ENCODE measurements at places on chromosomes 4 and X.

DNA sequence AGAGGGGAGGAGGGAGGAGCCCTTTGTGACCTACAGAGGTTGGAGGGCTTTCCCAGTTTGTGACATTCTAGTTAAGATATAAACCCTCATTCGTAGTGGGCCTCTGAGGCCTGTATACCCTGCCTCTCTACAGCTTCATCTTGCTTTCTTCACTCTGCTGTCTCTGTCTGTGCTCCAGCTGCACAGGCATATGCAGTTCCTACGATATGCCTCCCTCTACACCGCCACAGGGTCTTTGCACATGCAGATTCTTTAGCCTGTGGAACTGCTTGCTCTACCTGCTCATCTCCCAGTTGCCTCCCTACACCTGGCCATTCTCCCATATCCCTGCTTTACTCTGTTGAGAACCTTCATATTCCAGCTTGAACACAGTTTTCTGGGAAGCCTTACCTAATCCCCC, 38.1 kb downstream of the SLIT2 start:
- DNase-seq = no peak

DNA sequence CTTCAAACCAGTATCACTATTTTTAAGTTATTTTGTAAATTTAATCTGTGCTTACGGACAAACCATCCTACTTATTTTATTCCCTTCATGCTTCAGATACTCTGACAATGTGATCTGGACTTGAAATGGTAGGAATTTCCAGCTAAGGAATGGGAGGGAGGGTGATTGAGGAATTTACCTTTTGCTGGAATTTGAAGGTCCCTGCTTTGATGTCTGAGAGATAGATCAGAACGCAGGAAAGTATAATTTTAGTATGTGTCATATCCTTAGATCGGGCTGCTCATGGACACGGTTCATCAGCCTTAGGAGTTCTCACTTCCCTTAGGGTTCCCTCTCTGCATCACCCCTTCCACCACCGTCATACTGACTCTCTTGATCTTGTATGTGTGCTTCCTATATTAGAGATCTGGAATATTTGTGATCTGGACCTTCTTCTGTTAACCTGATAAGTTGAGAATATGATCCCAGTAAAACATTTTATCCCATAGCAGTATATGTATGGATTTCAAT, 16.8 kb downstream of the OCRL start:
- no peak for DNase-seq

GRCh38 chr4:6134612-6135220, 65.6 kb downstream of the JAKMIP1 start:
- peak; percentile 53 for DNase-seq

DNA sequence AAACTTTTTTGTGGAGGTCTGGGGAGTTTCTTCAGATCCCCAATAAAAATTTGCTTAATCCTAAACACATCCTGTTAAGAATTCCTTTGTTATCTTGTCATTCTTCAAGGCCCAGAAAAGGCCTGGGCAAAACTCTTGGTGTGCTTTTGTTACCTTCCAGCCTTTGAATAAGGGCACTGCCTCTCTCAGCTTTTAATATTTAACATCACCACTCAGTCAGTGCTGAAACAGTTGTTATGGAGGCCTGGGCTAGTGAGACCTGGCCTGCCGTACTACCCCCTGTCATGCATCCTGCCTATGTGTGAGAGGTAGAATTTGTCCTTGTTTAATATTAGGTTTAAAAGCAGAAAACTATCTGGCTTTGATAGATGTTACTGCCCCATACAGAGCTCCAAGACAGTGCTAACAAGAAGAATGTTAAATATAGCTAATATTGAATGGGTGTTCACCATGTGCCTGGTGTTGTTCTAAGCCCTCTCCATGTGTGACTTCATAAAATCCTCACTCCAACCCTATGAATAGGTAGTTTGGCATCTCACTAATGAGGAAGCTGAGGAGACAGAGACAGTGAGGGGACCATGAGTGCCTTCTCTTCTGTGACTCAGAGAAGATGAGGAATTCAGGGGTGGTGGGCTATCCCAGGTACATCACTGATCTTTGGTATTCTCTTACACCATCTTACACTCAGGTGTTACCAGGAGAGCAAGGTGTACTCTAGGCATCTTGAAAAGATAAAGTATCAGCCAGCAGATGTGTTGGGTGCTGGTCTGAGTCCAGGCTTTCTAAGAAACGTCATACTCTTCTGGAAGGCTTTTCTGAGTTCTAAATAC, 6.2 kb downstream of the PPP1R2C start:
- DNase-seq = no peak

DNA sequence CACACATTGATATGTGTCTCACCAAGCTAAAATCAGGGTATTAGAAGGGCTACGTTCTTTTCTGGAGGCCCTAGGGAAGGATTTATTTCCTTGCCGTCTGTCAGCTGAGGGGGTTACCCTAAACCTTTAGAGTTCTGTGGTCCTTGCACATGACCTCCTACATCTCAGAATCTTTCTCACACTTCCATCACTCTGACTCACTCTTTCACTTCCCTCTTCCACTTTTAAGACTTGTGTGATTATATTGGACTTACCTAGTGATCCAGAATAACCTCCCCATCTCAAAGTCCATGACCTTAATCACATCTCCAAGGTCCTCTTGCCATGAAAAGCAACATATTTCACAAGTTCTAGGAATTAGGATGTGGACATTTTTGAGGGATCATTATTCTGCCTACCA, 53.6 kb upstream of the FUNDC1 start:
- DNase-seq = no peak

GRCh38 chr4:101155368-101155767, 192.0 kb downstream of the PPP3CA start:
- no peak for DNase-seq

DNA sequence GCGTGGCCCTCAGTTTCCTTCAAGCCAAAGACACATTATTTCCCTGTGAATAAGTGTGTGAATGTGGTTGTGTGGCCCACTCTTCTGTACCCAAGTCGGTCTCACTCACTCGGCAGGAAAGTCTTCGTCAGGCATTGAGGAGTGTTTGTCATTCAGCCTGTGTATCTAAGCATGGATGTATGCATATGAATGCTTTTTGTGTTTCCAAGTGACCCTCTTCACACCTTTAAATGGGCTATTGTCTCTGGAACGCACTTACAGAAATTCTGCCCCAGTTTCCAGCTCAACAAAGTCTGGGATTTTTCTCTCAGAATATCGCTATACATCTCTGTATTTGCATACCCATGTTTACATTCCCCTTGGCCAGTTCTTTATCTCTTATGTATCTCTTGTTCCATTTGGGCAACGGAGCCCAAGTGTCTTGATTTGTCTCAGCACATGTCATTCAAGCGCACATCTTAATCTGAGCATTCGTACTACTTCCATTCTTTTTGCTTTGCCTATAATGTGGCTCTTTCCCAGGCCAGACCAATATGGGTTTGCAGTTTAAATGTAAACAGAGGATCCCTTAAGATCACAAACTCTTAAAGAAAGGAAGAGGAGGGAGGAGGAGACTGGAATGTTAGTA, 4.8 kb downstream of the BCOR start:
- no peak for DNase-seq

DNA sequence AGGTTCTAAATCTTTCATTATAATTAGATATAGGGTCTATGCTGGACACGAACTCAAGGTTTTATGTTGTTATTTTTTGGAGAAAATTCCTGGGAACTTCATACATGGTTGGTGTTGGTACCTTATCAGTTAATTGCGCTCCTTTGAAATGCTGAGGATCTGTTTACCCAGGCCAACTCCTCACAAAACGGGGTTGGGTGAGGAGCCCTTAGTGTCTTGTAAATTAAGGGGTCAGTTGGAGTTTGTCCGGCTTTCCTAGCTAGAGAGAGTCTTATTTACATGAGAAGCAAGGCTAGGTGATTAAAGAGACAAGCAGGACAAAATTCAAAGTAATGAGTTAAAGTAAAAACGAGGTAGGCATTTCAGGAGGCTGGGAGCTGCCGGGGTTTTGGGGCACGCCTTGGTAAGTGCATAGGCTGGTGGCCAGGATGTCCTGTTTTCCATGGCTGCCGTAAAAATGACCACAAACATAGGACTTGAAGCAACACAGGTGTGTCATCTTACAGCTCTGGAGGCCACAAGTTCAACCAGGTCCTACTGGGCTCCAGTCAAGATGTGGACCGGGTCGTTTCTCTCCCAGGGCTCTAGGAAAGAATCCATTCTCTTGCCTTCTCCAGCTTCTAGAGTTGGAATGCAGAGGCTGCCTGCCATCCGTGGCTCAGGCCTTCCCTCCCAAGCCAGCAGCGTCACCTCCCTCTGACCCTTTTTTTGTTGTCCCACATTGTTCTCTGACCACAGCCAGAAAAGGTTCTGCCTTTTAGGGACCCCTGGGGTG, 19.8 kb downstream of the PSAPL1 start:
- no peak for DNase-seq

GRCh38 chrX:139724626-139725025, 16.7 kb upstream of the MCF2 start:
- no peak for DNase-seq

DNA sequence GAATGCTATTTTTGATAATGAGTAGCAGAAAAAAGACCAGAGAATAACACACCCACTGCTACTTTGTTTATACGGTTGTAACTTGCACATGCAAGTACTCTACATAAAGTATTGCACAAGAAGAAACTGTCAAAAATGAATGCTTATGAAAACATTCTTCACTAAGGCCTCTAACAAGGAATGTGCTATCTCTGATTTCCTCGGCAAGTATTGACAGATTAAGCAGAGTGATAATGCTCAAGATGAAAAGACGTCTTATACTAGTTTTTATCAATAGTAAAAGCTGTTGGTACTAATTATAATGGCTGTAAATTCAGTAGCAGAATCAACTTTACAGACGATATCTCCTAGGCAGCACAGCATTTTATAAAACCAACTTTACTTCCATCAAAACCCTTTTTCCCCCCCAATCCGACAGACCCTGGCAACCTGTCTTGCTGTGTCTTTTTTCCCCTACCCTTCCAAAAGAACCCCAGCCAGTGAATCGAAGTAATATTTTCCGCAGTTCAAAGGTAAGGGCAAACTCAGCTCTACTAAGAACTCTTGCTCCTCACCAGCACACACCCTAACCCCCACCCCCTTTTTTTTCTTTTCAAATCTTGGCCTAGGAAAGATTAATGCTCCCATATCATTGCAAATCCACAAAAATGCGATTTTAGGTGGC, 1.5 kb downstream of the FRYL start:
- no peak for DNase-seq

GRCh38 chrX:19624739-19625138, 109.4 kb upstream of the MAP3K15 start:
- no peak for DNase-seq

GRCh38 chr4:182337366-182337765, 94.2 kb downstream of the TENM3 start:
- DNase-seq = no peak

DNA sequence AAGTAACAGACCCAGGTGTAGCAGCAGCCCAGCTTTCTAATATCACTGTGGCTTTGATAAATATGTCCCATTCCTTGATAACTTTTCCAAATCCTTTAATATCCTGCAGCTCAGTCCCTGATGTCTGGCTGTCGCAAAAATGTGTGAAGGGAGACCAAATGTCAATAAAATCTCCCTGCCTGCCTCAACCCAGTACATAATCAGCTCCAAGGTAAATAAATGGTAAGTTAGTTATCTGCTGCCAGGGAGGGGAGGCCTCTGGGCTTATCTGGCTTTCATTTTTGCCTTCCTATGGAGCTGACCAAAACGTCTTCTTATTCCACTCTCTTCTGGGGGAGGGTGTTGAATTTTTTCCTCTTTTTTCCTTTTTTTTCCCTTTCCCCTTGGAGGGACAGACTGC, 630.6 kb downstream of the MID1IP1 start:
- DNase-seq = no peak

DNA sequence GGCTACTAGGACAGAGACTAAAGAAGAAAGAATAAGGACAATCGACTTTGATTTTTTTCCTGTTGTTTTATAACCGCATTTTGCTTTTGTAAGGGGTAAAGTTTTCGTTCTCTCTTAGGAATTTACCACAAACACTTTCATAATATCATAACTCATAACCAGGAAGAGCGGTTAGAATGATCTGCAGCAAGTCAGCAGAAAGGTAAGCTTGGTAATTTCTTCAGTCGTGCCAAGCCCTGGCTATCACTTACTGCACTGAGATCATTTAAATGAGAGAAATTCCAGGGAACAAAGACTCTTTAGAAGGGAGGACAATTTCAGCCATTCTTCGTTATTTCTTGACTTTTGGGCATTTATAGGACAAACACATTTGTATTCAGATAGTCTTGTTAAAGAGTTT, 258.1 kb downstream of the UNC5C start:
- DNase-seq = no peak

- no peak for DNase-seq
Observed at GRCh38 chr4:62080431-62080830, 880.3 kb downstream of the ADGRL3 start.

DNA sequence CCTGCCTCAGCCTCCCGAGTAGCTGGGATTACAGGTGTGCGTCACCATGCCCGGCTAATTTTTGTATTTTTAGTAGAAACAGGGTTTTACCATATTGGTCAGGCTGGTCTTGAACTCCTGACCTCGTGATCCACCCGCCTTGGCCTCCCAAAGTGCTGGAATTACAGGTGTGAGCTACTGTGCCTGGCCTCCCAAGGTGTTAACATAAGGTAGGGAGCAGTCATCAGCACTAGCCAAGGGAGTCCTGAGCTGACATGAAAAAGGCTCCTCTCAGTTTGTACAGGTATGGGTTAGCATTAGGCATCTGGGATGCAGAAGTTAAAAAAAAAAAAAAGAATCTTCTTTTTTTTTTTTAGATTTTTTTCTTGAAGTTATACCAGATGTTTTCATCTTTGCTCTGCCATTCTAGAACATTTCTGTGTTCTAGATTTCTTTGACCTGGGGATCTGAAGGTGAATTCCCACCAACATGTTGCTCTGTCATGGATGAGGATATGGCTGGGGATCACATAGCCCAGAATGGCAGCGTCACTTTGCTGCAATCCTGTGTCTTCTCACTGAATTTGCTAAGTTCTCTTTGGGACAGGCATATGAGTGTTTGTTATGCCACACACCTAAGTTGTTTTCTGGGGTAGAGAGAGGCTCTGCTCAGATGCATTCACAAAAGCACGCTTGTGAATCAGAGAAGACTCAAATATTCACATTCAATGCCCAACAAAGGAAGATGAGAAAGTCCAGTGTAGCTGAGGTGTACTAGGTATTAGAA, 24.4 kb upstream of the PLA2G12A start:
- no peak for DNase-seq

GRCh38 chr4:168183717-168184571, 91.6 kb downstream of the ANXA10 start:
- DNase-seq = no peak

- DNase-seq = no peak
Observed at GRCh38 chr4:141486375-141486997, 149.9 kb upstream of the IL15 start.

- DNase-seq = no peak
Observed at GRCh38 chr4:55358668-55359067, 12.6 kb downstream of the SRD5A3 start.
